ENCODE measurements at places on chromosomes 7 and 10.

DNA sequence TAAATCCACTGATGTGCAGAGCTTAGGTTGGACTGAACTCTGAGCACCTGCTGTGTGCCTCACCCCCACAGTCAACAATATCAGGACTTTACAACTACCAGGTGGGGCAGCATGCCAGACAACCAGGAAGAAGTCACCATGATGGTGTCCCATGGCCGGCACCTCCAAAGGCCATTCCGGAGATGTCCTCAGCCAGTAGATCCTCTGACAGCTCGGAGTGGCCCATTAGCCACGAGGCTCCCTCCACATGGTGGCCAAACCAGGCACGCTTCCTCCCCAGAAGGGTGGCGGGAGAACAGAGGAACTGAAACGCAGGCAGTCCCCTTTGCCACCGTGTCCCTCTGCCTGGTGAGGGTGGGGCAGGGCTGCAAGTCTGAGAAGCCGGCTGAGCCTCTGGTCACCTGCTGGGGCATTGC is 390.0 kb downstream of the TNS3 start:
- DNase-seq: no peak

- no peak for DNase-seq
Measured at GRCh38 chr7:151121380-151122170, 35.3 kb downstream of the AGAP3 start.

- DNase-seq: no peak
Measured at GRCh38 chr7:38274486-38274885, 1.1 kb upstream of the TARP start.

DNA sequence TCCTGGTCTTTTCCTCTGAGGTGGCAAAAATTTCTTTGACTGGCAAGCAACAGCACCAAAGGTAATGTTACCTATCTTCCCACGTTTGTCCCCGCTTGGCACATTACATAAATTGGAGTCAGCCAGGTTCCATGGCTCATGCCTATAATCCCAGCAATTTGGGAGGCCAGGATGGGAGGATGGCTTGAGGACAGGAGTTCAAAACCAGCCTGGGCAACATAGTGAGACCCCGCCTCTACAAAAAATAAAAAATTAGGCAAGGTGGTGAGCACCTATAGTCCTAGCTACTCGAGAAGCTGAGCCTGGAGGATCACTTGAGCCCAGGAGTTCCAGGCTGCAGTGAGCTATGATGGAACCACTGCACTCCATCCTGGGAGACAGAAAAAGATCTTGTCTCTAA is 139.5 kb downstream of the IDE start:
- no peak for DNase-seq

- no peak for DNase-seq
Measured at GRCh38 chr7:47937065-47937687, 11.1 kb downstream of the PKD1L1 start.

- DNase-seq: no peak
Measured at GRCh38 chr7:1915956-1916600, 246.0 kb downstream of the ELFN1 start.

DNA sequence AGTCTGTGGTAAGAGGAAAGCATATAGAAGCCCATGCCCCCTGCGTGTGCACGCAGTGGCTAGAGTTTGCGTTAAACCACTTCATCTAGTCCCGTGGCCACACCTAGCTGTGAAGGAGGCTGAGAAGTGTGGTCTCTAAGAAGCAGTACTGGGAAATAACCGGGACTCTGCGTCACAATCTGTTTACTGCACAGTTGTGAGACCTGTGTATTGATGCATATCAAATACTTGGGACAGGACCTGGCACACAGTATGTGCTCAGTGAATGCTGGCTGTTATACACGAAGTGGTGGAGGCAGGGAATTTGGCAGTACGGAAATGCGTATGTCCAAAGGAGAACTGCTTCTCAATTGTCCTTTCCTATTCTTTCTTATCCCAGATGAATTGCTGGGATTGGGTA is 149.5 kb downstream of the ARHGAP21 start:
- no peak for DNase-seq

DNA sequence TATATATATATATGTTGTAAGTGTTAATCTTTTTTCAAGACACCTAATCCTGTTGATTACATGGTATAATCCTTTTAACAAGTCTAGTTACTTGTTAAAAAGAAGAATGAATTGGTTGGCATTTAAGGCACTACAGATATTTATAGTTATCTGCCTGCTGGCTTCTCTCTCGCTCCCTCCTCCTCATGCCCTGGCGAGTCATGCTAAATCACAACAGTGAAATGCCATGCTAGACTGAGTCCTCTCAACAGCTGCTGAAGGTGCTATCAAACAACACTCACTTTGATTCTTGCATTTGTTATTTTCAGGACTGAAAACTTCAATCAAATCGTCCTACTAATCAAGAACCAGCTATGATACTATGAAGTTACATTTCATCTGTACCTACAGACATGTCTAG is 15.4 kb downstream of the NRAP start:
- DNase-seq: peak; percentile 46

- DNase-seq: peak; percentile 25
Measured at GRCh38 chr10:57925045-57925444, 342.6 kb downstream of the IPMK start.

GRCh38 chr7:51240868-51241267 is 75.7 kb downstream of the COBL start:
- no peak for DNase-seq

GRCh38 chr10:86599729-86600128 is 54.6 kb upstream of the OPN4 start:
- no peak for DNase-seq

GRCh38 chr7:141386881-141387280 is 164.3 kb upstream of the AGK start:
- DNase-seq: no peak

- no peak for DNase-seq
Measured at GRCh38 chr7:94237417-94237816, 157.3 kb upstream of the COL1A2 start.

- DNase-seq: no peak
Measured at GRCh38 chr10:97583476-97583875, 713 bp upstream of the HOGA1 start.

DNA sequence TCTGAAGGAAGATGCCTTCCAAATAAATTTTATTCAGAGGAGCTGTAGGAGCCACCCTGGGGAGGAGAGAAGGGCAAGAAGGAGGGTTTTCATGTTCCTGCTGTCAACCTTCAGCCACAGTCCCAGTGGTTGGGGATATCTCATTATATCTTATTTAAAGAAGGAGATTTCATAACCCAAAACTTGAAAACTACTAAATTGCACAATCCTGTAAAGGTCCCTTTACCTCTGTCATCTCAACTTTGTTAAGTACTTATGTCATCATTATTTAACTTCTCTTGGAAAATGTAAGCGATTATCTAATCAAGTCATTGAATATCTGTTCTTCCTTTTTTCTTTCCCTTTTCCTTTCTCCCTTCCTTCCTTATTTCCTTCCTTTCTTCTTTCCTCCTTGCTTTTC is 794.5 kb upstream of the IGFBP3 start:
- no peak for DNase-seq

GRCh38 chr10:17061418-17061817 is 68.2 kb downstream of the CUBN start:
- peak; percentile 22 for DNase-seq

GRCh38 chr10:75186310-75186709 is 24.3 kb upstream of the VDAC2 start:
- no peak for DNase-seq

DNA sequence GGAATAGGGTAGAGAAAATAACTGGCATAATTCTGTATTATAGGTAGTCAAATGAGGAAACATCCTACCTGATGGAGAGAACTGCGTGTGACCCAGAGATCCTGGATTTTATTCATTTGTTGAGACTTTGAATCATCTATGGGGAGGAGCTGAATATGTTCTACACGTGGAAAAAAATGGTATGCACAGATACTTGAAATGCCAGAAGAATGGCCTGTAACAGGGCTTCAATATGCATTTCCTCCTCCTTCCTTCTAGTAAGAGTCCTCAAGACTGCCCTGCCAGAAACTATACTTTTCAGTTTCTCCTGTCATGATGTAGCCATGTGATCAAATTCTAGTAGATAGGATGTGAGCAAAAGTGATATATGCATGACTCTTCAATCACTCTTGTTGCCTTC is 301.6 kb upstream of the HGF start:
- no peak for DNase-seq

GRCh38 chr7:101681170-101682007 is 52.3 kb upstream of the MYL10 start:
- DNase-seq: peak; percentile 94

DNA sequence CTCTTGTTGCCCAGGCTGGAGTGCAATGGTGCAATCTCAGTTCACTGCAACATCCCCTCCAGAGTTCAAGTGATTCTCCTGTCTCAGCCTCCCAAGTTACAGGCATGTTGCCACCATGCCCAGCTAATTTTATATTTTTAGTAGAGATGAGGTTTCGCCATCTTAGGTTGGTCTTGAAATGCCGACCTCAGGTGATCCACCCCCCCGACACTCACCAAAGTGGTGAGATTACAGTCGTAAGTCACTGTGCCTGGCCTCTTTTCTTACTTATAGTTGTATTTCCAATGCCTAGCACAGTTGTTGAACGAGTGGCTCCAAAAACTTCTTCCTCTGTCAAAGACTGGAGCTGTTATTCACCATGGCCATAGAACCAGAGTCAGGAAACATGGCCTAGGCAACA is 6.7 kb downstream of the RNF216 start:
- DNase-seq: no peak

DNA sequence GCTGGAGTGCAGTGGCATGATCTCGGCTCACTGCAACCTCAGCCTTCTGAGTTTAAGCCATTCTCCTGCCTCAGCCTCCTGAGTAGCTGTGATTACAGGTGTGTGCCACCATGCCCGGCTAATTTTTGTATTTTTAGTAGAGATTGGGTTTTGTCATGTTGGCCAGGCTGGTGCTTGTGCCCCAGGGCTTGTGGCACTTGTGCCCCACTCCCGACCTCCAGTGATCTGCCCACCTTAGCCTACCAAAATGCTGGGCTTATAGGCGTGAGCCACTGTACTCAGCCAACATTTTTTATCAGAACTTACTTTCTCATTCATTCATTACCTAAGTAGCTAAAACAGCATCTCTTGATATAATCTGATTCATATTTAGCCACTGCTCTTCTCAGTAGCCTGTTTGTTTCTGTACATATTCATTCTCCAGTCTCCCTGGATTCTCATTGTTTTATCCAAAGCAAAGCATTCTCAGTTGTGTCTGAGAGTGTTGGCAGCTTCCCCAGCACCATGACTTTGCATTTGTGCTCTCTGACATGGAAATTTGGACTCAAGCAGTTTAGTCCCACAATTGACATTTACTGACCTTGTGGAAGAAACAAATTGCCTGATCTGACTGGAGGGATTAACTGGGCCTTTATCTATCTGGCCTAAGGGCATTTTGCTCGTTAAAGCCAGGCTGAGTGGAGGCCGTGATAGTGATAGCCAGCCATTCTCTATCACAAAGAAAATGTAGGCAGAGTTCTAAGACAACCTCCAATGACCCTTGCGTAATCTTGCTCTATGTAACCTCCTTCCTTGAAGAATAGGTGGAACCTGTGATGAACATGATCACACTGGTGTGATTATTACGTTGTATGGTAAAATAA is 44.9 kb downstream of the AKR1B15 start:
- DNase-seq: peak; percentile 91

DNA sequence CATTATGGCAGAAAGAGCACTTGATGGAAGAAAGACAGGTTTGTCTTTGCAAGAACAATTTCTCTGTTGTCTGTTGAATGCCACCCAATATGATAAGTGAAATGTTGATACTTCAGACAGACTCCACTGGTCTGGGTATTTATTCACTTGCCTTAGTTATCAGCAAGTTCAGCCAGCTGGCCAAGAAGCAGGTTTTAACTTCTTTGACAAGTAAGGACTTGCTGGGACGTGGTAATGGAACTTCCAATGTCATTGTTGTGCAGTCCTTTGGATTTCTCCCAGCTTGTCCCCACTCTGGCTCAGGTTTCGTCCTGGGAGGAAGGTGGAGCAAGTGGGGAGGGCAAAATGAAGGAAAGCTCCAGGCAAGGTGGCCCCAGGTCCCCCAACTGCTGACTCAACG is 497.4 kb downstream of the RPS24 start:
- DNase-seq: no peak

DNA sequence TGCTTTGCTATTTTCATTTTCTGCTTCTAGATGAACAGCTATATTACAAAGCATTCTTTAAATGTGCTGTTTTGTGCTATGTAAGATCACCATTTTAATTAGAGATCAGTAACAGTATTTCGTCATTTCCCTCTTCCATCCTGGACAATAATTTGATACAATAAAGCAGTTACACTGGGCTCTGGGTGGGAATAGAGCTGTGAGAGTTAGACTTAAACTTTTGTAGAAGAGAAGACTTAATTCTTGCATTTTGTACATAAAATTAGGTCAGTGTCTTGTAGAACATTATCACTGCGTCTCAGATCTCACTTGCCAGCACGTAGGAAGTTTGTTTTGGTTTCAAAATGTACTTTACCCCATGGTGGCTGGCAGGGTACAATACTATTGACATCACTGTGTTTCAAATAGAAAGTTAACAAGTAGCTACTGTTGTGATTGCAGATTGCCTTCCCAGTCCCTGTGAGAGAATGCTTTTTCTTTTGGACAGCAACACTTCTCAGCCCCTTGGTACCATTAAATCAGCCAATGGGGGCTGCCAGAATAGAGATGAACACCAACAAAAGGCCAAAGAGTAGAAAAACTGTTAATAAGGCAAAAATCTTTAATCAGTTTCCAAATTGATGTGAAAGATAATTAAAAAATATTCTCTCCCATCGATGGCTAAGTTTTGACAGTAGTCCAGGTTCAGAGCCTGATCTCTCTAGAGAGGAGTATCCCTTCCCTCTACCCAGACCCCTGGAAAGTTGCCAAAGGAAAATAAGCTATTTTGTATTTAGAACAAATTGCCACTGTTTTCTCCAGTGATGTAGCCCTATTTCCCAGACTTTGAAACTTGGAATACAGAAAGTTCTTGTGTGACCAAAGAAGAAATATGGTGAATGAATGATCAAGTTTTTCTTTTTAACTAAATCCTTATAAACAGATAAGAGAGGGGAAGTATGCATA is 35.1 kb downstream of the SMNDC1 start:
- DNase-seq: peak; percentile 54

GRCh38 chr10:110834629-110835301 is 37.0 kb upstream of the PDCD4 start:
- no peak for DNase-seq

GRCh38 chr7:12930534-12930933 is 243.1 kb downstream of the ARL4A start:
- no peak for DNase-seq

GRCh38 chr7:130996833-130997231 is 262.8 kb upstream of the KLF14 start:
- DNase-seq: peak; percentile 38

DNA sequence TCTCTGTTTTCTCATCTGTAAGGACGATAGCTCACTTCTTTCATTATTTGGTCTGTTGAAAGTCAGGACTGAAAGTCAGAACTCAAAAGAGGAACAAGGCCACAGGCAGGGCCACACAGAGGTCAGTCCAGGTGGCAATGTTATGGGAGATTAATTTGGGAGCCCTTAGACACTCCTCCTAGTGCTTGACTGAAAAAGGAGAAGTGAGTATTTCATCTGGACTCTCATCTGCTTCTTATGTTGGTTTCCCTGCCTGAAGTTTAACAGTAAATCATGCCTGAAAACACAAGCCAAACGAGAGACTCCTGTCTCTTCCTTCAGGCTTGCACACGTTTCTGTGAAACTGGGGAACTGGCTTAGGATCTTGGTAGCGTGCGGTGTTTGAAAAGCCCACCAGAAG is 248.5 kb downstream of the BUB3 start:
- no peak for DNase-seq
